Astrocyte of the cerebellum (primary cell): ENCODE measurements at places on chromosomes 1 and 21.

DNA sequence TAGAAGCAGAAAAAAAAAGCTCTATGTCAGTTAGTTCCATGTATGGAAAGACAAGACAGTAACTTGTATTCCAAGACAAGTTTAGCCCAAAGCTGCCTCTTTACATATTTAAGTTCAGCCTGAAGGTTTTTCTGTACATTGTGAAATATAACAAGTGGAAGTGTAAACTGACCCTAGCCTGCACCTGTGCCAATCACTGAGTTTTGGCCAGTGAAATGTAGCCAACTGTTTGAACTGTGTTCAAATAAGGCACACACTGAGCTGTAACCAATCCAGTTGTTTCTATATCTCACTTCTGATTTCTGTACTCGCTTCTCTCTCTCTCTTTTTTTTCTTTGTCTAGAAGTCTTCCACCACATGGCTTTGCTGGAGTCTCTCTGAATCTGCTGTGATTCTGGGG, 1227.1 kb downstream of the NCAM2 start:
- no peak for DNase-seq

- no peak for DNase-seq
Measured at GRCh38 chr1:237756304-237756967, 134.3 kb downstream of the ZP4 start.

DNA sequence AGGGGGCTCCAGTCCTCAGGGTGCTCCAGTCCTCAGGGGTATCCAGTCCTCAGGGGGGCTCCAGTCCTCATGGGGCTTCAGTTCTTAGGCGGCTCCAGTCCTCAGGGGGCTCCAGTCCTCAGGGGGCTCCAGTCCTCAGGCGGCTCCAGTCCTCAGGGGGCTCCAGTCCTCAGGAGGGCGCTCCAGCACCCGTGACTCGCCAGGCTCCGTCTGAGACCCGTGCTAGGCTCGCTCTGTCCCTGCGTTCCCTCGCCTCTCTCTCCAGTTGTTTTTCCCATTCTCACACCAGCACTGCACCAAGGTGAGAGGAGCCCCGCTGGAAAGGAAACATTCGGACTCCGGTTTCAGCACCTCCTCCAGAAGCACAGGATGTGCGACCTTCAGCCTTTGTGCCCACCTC, 9.4 kb upstream of the OR2M2 start:
- DNase-seq, result no peak

DNA sequence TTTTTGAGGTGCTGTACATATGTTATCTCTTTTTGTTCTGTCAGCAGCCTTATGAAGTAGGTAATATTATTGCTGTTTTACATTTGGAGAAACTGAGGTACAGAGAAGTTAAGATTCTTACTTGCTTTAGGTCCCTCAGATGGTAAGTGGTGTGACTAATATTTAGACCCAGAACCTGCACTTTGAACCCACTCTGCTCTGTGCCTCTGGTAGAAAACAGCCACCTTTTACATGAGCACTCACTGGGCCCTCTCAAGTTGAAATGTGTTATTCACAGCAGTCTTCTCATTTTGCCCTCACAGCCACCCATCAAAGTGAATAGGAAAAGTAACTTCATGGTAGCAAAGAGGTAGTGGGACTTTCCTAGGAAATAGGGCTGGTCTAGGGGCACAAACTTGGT, 4.7 kb downstream of the NSUN4 start:
- no peak for DNase-seq

- no peak for DNase-seq
Measured at GRCh38 chr1:229888561-229889001, 178.5 kb upstream of the GALNT2 start.

- DNase-seq, result no peak
Measured at GRCh38 chr21:29367335-29367734, 68.6 kb downstream of the BACH1 start.

GRCh38 chr1:177665935-177666334, 303.9 kb downstream of the SEC16B start:
- DNase-seq, result no peak

GRCh38 chr1:202351725-202352124, 3.2 kb downstream of the PPP1R12B start:
- no peak for DNase-seq

GRCh38 chr1:233290396-233291034, 5.0 kb downstream of the PCNX2 start:
- no peak for DNase-seq

- DNase-seq, result no peak
Measured at GRCh38 chr1:72516826-72517225, 234.5 kb upstream of the NEGR1 start.

DNA sequence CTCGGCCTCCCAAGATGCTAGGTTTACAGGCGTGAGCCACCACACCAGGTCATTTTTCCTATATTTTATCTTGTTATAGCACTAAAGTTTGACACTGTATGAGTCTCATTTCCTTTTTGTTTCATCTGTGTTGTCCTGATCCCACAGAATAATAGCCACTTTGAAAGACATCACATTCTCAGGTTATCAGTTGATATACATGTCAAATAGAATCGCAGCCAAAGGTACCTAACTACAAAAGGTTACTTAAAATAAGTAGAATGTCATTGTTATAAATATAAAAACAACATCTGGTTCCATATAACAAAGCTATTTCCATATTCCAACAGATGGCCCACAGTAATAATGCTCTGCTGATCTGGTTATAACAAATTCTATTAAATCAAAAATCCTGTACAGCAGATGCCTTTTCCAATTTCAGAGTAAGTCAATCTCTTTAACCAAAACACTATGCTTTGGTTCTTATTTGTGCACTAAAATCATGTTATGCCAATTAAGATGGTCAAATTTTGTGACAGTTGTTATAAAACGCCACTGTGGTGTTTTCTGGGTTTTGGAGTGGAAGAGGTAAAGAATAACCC, 6.0 kb downstream of the FOXJ3 start:
- DNase-seq, result no peak

DNA sequence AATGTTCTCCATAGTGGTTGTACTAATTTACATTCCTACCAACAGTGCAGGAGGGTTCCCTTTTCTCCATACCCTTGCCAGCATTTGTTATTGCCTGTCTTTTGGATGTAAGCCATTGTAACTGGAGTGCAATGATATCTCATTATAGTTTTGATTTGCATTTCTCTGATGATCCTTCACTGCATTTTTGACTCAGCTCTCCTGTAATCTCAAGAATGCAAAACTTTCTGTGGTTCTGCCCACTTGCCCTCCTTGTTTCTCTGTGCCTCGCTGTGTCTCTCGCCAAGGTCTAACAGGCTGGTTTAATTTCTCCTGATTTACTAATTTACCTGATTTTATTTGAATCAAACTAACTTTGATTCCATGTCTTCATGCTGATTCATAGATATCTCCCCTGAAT, 407.9 kb downstream of the ZP4 start:
- peak; percentile 5 for DNase-seq
